ENCODE measurements at places on chromosomes 3 and 15.

- DNase-seq = no peak
Observed at GRCh38 chr3:95798628-95799027, 1015.8 kb upstream of the EPHA6 start.

DNA sequence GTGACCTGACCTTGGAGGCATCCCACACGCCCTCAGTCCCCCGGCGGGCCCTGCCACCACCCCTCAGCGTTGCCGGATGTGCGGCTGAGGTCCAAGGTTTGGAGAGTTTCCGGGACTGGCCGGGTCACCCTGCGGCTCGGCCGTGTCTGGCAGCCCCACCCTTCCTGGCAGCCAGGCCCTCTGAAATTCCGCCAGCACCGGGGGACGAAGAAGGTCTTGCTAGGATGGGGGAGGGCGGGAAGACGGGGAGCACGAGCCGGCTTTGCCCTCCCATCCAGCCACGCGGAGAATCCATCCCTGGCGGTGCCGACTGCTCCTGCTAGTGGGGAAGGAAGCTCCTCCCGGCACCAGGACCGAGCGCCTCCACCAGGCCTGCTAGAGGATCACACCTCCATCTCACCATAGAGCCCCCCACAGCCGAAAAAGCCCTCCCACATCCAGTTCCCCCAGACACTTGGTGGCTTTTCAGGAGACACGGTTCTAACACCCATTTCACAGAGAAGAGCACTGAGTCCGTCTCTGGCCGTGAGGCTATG lies 81.5 kb downstream of the CPN2 start:
- peak; percentile 81 for DNase-seq

DNA sequence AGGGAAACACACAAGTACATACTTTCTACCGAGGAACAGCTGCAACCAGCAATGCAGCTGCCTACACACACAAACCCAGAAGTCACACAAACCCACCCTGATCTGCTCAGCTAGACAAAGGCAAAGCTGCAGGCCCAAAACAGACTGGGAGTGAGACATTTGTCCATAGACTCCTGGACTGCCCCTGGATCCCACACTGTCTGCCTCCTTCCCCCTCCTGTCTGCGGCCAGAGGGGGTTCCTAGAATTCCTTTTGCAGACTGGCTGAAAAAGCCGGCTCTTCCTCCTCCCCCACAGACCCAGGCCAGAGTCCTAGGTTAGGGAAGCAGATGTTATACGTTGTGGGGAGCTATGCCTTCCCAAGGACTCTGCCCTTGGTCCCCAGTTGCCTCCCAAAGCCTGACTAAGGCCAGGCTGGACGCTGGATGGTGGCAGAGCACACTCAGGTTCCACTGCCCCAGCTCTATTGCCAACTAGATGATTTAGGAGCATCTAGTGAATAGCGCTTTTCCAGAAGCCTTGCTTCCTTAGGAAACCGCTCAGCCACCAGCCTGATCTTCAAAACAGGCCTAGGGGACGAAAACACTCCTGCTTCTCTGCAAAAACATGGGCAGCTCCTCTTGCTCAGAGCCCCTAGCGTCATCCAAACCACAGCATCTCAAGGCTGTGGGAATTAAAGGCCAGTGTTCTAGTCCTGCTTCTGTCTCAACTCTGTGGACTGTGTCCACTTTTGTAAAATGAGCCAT lies 37.4 kb upstream of the CILP start:
- no peak for DNase-seq

DNA sequence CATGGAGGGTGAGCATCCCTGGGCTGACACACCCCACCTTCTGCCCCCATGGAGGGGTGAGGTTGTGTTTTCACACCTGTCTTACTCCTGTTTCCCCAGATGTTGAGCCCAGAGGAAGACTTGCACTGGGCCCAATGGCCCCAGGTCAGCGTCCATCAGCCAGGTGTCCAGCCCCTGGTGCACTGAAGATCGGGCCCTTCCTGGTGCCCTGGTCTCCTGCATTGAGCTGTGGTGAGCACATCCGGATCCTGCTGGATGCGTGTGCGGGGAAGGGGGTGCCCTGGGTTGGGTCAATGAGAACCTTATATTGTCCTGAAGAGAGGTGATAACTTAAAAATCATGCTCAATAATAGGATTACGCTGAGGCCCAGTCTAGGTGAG lies 227.3 kb downstream of the SNRPN start:
- DNase-seq = no peak

GRCh38 chr3:134229038-134229437 lies 21.6 kb downstream of the RYK start:
- DNase-seq = no peak

DNA sequence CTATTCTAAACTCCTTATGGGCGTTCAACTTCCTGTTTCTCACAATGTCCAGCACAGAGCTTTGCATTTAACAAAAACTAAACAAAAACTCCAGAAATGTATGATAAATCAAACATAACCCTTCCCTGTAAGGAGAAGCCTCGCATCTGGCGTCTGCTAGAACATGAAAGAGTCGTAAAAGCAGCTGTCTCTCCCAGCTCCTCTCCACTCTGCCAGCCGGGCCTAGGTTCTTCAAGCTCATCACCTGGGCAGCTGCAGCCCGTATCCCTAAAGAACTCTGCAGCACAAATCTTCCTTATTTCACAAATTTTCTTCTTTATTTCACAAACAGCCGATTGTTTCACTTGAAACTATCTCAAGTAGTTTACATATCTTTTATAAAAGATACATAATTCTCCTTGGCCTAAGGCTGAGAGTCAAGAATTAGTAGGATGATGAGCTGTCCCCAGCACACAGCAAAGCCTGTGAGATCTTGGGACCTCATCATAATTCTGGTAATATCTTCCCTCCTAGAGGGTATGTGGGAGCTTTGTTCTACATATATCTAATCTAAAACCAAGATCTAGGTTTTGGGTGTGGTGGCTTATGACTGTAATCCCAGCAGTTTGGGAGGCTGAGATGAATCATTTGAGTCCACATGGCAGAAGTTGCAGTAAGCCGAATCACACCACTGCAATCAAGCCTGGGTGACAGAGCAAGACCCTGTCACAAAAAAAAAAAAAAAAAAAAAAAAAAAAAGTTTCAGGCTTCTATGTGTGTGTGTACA lies 35.3 kb downstream of the ANXA2 start:
- peak; percentile 71 for DNase-seq
